ENCODE measurements at places on chromosomes 3 and 15.

GRCh38 chr3:170021083-170021482 is 16.7 kb upstream of the GPR160 start:
- no peak for DNase-seq

DNA sequence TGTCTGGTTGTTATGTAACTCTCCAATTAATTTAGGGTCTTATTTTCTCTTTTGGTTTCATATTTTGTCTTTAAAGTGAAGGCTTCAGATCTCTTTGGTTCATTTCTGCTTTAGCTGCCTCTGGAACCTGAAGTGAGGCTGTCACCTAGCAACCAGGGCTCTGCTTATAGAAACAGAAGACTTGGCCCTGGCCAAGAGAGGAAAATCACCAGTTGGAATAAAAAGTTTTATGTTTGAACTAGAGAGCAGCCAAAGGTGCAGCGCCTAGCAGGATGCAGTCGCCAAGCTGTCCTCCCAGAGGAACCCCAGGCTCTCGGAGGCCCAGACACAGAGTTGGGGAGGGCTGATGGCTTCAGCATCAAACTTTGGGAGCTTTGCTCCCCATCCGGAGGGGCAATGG is 41.1 kb downstream of the LYZL4 start:
- DNase-seq, result no peak

DNA sequence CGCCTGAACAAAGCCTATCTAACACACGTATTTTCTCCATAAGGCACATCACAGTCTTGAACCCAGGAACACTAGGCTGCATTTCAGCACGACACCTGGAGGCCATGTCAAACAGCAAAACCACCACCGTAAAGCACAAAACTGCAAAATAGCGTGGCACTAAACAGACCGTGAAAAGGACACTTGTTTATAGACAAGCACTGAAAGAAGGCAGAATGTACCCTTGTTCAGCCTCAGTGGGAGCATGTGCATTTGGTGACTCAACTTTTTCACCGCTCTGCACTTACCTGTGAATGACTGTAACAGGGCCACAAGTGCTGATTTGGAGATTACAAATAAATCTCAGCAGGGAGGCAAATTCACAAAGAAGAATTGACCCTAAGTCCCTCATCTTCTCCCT is 80.8 kb downstream of the ISG20 start:
- DNase-seq, result no peak

GRCh38 chr15:34821831-34822230 is 26.5 kb upstream of the ACTC1 start:
- no peak for DNase-seq

DNA sequence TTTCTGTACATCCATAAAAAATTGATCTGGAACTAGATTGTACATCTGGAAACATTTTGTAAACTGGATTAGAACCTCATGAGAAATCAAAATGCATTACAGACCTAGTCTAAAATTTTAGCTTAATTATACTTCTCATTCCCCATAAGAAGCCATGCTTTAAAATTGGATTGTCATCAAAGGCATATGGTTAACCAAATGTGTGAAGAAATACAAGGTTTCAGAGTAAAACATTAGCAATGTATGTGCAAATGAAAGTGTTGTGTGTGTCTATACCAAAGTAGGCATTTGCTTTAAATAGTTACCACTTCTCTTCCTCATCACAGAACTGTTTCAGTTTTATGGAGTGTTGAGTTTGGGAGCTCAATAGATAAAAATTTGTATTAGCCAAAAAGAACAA is 968.7 kb downstream of the EPHA3 start:
- no peak for DNase-seq

GRCh38 chr3:89000886-89001285 is 106.5 kb upstream of the EPHA3 start:
- no peak for DNase-seq

GRCh38 chr3:171606151-171606751 is 146.0 kb upstream of the TNIK start:
- DNase-seq, result no peak

GRCh38 chr3:139687431-139687830 is 9.7 kb upstream of the NMNAT3 start:
- DNase-seq, result no peak

DNA sequence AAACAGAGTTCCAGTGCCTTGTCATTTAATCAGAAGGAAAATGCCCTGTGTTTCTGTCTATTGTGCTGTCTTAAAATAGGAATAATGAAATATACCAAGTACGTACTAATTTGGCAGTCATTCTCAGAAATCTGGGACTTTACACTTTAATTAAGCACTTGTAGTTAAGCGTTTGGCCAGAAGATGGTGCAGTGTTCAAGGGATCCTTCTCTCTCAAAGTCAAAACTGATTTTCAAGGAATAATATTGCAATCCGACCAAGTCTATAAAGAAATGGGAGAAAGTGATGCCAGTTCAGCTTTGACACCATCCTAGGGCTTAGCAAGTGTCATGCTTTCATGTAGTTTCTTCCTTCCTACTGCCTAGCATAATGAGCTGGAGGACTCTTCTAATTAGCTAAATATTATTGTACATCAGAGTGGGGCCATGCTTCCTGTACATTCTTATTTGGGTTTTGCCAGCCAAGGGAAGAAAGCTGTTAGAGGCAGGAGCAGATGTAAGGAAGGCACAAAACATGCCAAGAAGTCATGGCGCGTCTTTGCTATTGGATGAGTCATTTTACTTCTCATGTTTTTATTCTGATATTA is 64.8 kb downstream of the SAMMSON start:
- no peak for DNase-seq

- DNase-seq, result no peak
Observed at GRCh38 chr3:94336046-94336753, 273.3 kb downstream of the NSUN3 start.

DNA sequence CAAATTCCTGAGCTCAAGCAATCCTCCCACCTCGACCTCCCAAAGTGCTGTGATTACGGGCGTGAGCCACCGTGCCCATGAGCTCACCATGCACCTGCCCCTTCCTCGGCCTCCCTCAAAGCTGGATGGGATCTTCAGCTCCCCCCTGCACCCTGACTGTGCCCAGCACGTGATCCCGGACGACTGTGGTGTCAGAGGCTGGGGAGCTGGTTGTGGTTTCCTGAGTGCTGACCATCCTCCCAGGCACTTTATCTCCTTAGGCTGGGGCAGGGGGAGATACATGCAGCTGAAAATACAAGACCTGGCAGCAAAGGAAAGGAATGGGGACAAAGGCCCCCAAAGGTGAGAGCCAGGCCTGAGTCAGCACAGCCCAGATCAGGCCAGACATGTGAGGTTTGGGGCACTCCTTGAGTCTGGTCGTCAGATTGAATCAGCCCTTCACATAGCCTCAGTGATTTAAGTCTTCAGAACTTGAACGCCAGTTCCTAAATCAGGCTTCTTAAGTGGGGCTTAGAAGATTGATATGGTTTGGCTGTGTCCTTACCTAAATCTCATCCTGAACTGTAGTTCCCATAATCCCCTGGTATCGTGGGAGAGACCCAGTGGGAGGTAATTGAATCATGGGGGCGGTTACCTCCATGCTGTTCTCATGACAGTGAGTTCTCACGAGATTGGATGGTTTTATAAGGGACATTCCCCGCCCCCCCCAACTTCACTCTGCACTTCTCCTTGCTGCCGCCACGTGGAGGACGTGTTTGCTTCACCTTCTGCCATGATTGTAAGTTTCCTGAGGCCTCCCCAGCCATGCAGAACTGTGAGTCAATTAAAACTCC is 35.8 kb downstream of the PRKCD start:
- peak; percentile 74 for DNase-seq

GRCh38 chr15:76127880-76128279 is 68.1 kb downstream of the TMEM266 start:
- no peak for DNase-seq

DNA sequence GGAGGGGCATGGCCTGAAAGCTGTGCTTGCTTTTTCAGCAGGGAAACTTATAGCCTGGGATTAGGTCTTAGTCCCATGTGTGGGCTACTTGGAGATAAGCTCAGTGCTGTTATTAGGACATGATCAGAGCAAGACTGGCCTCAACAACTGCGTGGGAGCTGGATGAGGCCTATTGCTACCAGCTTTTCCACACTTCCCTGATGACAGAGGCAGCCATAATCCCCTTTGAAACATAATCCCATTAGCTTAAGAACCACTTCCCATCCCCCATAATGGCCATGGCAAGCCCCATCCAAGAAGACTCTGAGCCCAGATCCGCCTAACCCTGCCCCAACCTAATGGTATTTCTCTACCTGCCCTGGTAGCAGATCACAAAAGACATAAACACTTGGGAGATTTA is 26.6 kb upstream of the GK5 start:
- DNase-seq, result no peak

DNA sequence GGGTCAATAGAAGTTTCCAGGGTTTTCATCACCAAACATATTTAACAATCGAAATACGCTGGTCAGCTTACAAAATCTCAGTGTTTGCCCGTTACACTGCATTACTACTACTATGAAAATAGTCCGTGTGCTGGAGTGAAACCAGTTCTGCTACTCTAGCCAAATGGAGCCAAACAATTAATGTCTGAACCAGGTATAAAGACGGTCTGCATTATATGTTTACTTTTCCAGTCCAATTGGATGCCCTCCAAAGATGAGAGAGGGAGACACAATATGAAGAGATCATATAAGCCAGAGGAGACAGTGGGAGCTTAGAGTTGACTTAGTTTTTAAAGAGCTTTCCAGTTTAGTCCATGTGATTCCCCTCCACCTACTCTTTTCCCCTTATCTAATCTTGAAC is 6.3 kb upstream of the DUT start:
- DNase-seq, result no peak

GRCh38 chr15:91782221-91782620 is 71.3 kb upstream of the SLCO3A1 start:
- no peak for DNase-seq

DNA sequence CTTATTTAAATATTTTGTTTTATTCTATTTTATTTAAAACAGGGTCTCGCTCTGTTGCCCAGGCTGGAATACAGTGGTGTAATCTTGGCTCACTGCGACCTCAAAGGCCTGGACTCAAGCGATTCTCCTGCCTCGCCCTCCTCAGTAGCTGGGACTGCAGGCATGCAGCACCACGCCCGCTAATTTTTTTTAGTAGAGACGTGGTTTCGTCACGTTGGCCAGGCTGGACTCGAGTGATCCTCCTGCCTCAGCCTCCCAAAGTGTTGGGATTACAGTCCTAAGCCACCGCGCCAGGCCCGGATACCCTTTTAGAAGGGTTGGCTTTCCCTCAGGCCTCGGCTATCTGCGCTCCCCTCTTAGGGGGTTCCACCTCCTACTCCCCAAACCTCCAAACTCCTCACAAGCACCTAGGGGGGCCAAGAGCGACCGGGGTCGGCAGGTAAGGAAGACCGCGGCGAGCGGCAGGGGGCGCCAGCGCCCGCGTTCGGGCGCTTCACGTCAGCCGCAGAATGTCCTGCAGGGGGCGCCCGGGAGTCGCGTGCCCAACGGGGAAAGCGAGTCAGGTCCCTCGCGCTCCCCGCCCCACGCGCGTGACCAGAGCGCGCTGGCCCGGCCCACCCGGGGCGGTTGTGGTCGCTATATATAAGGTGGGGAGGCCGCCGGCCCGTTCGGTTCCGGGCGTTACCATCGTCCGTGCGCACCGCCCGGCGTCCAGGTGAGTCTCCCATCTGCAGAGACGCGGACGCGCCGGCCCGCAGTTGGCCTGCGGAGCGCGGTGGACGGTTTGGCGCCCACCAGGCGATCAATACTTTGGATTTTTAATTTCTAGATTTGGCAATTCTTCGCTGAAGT is 51.8 kb upstream of the GATM start:
- peak; percentile 92 for DNase-seq

GRCh38 chr15:94145046-94145445 is 86.3 kb upstream of the MCTP2 start:
- no peak for DNase-seq

GRCh38 chr3:143165211-143165610 is 45.6 kb downstream of the CHST2 start:
- DNase-seq, result no peak

DNA sequence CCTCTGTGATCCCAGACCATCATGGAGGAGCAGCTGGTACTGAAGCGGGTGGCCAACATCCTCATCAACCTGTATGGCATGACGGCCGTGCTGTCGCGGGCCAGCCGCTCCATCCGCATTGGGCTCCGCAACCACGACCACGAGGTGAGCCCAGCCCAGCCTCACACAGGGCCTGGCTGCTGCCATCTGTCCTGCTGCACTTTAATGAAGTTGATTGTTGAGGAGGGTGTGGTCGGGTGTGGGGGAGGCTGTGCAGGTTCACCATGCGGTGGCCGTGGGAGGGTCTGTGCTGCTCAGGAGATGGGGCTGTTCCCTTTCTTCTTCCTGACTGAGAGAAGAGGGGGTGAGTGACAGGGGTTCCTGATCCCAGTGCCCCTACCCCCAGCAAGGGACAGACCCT is 30.6 kb downstream of the ACAD9 start:
- no peak for DNase-seq

DNA sequence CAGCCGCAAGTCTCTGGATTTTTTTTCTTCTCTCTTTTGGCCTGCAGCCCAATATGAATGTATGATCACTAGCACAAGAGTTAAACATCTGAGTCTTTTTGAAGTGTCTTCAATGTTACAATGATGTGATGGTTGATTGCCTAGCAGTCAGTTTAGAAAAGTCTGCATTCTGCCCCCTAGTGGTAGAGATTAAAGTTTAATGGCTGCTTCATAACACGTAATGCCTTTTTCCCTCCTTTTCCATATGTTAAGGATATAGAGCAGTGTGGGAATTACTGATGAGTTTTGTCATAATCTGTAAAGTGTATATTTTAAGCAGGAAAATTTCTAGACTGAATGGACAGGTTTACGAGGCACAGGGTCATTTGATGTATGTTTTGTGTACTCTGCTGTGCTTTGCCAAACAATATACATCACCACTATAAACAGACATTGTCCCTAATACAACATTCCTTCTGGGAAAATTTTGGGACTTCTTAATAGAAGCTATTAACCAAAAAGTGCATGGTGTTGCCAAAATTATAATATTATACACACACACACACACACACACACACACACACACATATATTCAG is 1038.5 kb upstream of the NR2F2 start:
- DNase-seq, result no peak

- peak; percentile 64 for DNase-seq
Observed at GRCh38 chr3:10189557-10190354, 25.0 kb downstream of the IRAK2 start.

DNA sequence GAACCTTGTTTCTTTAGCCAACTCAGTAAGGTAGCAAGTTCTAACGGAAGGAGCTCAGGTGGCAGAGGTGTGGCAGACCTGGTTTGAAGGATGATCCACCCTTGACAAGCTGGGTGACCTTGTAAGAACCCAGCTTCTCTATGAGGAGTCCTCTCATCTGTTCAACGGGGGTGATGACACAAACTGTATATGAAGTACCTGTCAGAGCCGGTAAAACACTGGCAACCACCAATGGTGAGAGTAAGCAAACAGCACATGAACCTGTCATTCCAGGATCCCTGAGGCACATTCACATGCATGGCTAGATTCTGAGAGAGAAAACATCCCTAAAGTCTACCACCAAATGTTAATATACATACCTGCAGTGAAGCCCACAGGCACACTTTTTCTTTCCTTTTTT is 2.4 kb downstream of the SCAP start:
- no peak for DNase-seq
